ENCODE measurements at places on chromosomes 6 and 20.

DNA sequence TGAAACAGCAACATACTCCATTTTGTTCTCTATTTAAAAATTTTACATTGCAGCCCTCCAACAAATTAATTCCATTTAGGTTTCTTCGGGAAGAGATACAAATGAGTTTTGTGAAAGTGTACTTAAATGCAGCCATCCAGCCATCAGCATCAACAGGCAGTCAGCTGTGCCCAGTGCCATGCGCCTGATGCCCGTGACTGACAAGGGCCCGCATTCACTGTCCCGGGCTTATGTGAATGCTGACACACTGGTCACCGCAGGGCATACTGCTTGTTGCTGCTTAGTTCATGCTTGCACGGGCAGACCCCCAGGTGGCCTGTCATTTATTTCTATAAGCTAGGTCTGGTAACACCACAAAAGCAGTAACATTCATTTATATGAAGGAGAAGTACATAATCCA, 224.9 kb upstream of the QKI start:
- no peak for DNase-seq

DNA sequence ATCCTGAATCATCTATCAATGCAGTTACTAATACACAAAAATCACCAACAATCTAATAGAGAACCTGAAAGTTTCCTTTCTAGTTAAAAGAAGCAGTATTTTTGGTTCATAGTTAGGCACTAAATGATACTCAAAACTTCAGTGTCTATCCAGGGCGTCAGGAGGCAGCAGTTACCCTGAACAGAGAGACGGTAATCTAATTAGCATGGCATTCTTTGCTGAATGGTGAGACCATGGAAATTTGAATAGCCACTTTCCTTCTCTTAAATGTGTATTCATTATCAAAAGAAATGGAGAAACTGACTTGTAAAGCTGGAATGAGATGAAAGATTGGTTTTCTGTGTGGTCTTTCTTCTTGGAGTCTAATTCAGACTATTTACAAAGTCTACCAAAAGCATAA, 146.6 kb upstream of the BMP5 start:
- DNase-seq: no peak

DNA sequence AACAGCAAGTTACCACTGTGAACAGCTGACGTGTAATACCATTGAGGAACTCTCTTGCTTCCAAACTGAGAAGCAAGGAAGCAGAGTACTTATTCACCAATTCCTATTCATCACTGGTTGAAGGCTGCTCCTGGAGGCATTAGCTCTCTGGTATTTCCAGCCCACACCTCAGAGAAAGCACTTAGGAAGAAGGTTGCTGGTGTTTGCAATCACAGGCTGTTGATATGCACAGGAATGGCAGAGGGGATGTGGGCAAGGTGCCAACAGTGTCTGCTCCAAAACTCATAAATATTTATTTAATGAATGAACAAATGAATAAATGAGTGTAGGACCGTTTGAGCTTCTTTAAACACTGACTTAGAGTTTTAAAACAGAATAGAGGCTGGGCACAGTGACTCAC, 6.9 kb upstream of the RRBP1 start:
- DNase-seq: no peak

- DNase-seq: no peak
Measured at GRCh38 chr20:31355981-31356380, 12.4 kb upstream of the DEFB118 start.

GRCh38 chr6:150208611-150209352, 65.9 kb downstream of the PPP1R14C start:
- DNase-seq: no peak

GRCh38 chr6:34990971-34991560, 102.0 kb downstream of the ANKS1A start:
- DNase-seq: no peak

- no peak for DNase-seq
Measured at GRCh38 chr6:26105109-26105730, 18.0 kb downstream of the HFE start.

DNA sequence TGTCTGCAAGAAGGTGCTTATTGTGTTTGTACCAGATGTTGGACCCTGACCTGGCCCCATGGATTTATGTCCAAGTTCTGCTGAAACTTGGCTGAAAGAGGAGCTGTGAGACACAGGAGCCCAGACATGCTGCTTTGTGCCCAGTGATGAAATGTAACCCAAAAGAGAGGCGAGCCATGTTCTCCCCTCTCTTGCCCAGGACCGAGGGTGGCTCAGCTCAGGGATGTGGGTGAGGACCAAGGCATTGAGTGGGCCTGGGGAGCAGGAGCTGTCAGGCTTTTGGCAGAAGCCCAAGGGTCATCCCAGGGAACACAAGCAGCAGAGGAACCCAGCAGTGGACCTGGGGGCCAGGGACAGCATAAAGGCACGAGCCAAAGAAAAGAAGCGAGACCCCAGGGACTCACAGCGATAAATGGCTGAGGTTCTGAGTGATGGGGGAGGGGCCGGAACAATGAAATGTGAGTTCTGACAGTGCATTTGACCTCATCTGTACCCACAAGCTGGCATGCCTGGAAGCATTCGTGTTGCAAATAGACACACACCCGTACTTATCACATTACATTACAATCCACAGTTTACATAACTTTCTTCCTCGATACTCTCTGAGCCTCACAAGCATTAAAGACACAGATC, 363.4 kb upstream of the JARID2 start:
- DNase-seq: no peak

GRCh38 chr6:135002974-135003703, 51.5 kb downstream of the HBS1L start:
- DNase-seq: no peak

GRCh38 chr20:51763965-51764602, 4.1 kb downstream of the ATP9A start:
- DNase-seq: no peak

DNA sequence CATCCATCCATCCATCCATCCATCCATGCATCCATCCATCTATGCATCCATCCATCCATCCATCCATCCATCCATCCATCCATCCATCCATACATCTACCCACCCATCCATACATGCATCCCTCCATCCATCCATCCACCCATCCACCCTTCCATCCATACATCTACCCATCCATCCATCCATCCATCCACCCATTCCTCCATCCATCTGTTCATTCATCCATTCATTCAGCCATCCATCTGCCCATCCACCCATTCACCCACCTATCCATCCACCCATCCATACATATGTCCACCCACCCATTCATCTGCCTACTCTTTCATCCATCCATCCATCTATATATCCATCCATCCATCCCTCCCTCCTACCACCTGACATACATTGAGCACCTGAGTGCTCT, 70.7 kb upstream of the NNAT start:
- DNase-seq: no peak

DNA sequence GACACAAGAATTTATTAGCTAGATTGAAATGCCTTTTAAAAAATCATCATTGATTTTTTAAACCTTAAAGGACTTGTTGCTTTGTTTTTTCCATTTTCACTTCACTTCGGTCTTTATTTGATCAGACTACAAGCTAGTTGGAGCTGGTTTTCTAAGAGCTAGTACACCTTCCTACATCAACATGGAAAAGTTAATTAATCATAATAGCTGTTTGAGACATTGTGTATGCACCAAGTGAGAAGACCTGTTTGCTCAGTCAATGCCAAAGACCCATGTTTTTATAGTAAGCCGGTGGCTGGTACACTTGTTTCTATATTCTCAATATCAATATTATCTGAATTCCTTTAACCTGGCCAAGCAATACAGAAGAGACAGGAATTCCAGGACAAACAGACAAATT, 310.2 kb upstream of the SGK1 start:
- DNase-seq: no peak

DNA sequence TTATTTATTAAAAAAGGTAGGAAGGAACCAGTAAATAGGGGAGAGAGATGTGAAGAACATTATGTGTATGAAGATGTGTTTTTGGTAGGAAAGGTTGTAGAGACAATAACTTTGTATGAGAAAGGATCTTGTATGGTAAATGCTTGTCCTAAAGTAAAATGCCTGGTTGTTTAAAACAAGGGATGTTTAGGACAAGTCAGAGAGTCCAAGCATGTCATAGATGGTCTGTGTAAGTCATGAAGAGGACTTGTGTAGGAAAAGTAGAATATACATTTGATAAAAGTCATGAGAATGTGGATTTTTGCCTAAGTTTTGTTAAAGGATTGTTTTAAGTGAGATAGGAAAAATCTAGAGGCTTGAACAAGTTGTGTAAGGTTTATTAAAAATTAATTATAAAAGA, 325.1 kb downstream of the CDH26 start:
- no peak for DNase-seq

- no peak for DNase-seq
Measured at GRCh38 chr6:90604546-90604945, 17.7 kb upstream of the MAP3K7 start.

DNA sequence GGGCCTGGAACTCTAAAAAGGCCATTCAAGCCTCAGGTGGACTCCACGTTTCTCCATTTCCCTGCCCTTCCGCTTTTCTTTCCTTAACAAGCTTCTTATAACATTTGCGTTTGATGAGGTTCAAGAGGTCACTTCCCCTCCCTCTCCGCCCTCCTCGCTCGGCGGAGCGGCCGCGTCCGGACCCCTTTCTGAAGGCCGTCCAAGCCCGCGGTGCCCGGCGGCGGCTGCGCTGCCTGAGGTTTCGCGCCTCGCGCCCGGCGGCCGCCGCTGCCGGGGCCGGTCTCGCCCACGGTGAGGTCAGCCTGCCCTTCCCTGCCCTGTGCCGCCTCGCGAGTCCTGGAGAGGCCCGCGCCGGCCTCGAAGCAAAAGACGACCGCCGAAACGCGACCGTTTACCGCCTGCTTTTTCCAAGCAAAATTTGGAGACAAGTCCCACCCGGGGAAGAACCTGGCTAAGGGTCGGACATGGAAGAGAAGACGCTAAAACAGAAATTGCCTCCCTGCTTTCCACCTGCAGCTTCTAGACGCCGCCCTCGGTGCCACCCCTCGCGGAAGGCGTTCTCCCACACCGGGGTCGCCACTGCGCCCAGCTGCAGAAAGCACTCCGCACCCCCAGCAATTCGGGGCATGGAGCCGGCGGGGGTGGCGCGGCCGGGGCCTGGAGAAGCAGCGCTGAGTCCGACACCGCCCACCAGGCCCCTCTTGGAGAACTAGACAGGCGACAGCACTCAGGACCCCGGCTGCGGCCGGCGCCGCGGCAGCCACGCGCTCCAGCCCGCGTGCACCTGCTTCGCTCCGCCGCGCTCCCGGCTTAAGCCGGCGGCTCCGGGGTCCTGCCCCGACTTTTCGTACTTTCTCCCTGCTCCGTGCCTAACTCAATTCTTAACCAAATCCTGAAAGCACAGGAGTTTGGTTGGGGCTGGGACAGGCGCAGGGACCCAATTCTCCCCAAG, 11.0 kb upstream of the FOXF2 start:
- DNase-seq: no peak

GRCh38 chr6:168081858-168082546, 3.0 kb upstream of the FRMD1 start:
- DNase-seq: no peak

- no peak for DNase-seq
Measured at GRCh38 chr6:150620244-150620643, 20.6 kb downstream of the PLEKHG1 start.

- DNase-seq: no peak
Measured at GRCh38 chr6:104585646-104586045, 274.1 kb downstream of the HACE1 start.

DNA sequence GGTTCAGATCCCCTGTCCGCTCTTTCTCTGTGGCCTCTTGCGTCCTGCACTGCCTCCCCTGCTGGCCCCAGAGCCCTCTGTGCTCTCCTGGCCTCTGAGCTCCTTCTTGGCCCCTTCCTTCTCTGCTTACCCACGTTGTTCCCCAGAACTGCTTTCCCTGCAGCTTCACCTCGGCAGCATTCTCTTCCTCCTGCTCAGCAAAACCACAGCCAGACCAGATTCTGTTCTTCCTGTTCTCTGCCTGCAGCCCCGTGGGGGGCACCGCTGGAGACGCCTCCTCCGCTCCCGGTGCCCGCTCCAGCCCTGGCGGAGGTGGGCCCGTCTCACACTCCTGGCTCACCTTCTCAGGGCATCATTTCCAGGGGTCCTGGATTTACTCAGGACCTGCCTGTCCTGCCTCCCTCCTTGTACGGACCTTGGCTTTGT, 59.7 kb downstream of the TCP11 start:
- no peak for DNase-seq

DNA sequence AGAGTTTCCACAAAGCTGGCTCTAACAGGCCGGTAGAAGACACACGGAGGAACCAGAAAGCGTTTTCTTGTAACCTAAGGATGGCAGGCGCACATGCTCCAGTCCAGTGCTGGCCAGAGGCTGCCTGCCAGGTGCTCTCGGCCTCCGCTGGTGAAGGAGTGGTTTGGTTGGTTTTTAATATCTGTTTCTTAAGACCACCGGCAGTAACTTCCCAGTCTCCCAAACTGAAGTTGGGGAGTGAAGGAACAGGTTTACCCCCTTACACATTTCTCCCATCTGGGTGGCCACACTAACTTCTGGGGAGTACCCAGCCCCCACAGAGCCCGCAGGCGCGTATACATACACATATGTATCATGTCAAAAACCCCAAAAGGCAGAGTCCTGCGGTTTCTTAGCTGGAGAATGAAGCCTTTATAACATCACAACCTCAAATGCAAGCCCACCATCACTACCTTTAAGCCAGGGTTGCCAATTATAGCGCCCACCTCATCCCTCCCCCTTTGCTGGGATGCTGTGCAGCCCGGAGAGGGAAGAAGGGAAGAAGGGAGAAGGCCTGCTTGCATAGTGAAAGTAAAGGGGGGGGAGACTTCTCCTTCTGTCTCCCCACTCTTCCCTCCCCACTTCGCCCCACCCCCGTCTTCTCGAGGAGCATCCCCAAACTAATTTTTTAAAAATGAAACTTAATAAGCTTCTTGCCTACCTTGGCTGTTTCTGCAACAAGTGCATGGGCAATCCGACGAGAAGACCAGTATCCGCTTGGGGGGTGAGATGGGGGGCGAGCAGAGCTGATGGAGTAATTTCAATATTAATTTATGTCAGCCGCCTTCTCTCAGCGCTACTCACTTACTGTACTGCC, 1.0 kb downstream of the TRERF1 start:
- no peak for DNase-seq

DNA sequence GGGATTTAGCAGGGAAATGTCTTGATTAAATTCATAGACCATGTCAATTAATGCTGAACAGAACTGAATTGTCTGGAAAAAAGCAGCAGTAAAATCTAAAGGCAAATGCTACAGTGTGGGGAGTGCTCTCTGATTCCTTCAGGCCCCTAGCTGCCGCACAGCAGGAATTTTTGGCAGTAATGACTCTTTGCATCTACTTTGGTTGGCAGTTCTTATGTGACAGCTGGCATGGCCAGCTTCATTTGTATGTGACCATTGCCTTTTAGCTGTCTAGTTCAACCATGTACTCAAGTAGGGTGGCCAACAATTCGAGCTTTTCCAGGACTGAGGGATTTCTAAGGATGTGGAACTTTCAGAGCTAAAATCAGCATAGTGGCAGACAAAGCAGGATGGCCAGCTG, 499.1 kb upstream of the MAN1A1 start:
- no peak for DNase-seq

- DNase-seq: no peak
Measured at GRCh38 chr20:22819784-22820183, 215.3 kb upstream of the SSTR4 start.
